ENCODE measurements at places on chromosomes 5 and 9. TPM values are rescaled to one million over a fixed set of nuclear protein-coding genes. Genes with fewer than 3 reads are reported as not detected.

DNA sequence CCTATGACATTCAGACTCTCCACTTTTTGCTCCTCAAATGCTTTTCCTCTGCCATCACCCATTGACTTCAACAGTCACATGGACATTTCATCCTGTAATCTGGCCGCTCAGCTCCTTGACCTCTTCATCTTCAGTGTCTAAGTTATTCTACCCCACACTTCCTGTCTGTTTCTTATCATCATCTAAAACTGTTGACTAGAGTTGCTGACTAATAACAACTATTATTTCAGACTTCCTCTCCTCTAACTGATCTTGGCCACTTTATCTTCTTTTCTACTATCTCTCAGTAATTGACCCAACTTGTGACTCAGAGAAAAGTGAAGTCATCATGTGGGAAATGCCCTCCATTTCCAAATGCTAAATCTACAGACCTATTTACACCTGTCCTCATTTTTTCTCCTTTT is 254.7 kb upstream of the TRPC7 start:
- no peak for DNase-seq

Gene SOX30
- 0.11 TPM for total RNA-seq

GRCh38 chr9:126125177-126125576 is 201.5 kb upstream of the MVB12B start:
- DNase-seq: no peak

DNA sequence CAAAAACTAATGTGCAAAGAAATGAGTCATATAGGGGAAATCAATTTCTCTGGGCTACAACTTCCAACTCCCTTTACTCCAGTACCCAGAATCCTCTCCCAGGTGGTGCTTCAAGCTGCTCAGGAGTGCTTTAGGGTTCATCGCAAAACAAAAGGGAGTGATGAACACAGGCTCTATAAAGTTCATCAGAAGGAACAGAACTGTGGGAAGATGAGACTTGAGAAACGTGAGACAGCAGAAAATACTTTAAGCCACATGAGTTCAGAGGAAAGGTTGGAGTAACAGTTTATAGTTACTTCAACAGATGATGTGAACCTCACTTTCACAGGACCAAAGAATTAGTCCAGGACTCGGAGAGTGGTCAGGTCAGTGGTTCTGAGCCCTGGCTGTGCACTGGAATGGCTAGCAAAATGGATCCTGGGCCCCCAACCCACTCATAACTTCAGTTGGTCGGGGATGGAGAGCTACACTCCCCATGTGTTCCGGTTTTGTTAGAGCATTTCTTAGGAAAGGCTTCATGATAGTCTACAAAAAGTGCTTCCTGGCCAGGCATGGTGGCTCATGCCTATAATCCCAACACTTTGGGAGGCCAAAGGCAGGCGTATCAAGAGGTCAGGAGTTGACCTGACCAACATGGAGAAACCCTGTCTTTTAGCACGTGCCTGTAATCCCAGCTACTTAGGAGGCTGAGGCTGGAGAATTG is 4.3 kb downstream of the RPL12 start:
- DNase-seq: no peak

Gene ARL15
- total RNA-seq: 19.3 TPM

DNA sequence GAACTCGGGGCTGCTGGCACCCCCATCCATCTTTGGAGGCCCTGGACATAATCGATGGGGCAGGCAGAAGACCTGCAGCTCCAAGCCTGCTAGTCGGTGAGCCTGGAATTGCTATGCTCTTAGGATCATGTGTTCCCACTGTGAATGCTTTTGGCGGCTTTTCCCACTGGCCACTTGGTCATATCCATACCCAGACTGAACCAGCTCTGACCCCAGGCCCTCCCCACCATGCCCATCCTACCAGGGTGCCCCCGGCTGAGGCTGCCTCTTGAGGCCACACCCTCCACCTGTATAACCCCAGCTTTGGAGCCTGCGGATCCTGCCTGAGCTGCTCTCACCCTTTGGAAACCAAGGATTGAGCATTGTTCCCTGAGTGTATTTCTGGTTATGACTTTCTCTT is 113.5 kb downstream of the TENT4A start:
- no peak for DNase-seq

DNA sequence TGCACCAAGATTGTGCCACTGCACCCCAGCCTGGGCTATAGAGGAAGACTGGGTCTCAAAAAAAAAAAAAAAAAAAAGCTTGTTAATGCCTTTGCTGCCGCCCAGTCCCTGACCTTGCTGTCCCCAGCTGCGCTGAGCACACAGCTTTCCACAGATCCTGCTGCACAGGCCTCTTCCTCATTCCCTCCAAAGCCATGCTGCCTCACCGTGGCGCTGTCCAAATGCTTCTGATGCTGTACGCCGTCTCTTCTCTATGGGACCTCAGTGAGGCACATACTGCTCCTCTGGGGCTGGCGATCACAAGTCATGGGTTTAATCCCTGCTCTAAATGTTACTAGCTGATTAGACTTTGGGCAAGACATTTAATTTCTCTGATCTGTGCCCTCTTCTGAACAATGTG is 234.1 kb downstream of the FBXL7 start:
- peak; percentile 41 for DNase-seq

DNA sequence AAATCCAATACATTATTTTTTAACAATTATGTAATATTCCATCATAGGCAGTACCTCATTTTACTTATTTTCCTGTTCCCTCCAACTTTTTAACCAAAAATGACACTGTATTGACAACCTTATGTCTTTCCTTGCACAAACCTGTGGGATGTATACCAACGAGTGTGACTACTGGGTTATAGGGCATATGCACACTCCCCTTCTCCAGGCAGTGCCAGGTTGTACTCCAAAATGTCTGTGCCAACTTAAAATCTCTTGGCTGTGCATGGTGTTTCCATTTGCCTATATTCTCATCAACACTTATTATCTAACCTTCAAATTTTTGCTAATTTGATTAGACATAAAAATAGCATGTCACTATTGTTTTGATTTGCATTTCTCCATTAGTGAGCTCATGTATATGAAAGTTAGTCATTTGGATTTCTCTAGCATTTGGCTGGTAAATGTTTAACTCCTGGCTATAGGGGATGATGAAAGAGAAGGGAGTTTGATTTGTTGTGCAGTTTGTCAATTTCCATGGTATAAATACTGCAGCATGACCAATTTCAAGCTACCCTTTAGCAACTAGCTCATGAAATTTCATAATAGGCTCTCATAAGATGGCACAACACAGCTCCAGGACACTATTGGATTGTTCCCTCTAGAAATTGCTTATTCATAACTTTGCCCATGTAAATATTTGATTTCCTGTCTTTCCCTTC is 129.9 kb downstream of the BAAT start:
- DNase-seq: no peak

Gene ADGRD2
- not detected for total RNA-seq

Gene LVRN
- 0.52 TPM for total RNA-seq

DNA sequence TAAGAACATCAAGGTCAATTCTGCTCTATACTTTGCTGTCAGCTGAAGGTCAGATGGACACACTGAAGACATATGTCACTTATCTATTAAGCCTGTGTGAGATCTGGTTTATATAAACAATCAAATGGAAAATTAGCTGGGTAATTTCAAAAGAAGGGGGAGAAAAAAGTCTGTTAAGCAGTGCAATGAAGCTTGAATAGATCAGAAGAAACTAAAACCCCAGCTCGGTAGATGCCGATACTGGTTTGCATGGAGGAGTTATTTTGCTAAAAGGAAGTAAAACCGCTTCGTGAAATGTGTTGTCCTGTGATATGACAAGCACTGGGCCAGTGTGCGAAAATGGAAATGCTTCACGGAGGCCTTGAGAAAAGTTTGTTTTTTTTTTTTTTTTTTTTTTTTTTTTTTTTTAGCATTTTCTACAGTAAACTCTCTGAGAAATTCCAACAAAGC is 148.8 kb downstream of the MEF2C start:
- DNase-seq: peak; percentile 26

DNA sequence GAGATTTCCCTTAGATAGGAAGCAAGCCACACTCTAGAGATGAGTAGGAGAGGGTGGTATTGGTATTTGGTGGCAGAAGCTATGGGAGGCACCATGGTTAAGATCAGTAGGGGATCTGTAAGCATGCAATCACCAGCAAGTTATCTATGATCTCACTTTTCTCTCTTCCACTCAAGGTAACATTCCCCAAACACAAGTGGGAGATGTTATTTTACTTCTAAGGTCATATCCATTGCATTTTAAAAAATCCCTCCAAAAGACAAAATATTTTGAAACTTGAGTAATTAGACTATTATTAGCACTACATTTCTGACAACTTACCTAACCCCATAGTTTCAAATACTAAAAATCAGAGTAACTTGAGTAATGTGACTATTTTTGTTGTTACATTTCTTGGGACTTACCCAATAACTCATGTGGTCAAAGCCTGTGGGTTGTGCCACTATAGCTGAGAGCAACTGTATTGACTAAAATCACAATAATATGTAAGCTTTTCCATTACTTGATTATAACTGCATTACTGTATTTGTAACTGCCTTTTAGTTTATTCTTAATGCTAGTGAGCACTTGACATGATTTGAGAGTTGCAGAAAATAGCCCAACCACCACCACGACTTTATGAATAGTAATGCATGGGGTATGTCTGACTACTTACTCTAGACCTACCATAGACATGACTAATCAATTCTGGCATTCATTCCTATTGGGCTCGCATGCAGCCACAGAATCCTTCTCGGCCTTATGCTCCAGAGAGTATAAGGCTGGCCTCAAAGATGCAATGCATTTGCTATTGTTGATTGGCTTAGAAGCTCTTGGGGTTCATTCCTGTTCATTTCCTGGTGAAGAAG is 264.7 kb downstream of the TRIM32 start:
- DNase-seq: no peak

- DNase-seq: no peak
Observed at GRCh38 chr5:96243203-96243602, 189.8 kb downstream of the PCSK1 start.

Gene SLC6A7
- not detected for total RNA-seq

Gene DRD1
- total RNA-seq: 0.10 TPM

DNA sequence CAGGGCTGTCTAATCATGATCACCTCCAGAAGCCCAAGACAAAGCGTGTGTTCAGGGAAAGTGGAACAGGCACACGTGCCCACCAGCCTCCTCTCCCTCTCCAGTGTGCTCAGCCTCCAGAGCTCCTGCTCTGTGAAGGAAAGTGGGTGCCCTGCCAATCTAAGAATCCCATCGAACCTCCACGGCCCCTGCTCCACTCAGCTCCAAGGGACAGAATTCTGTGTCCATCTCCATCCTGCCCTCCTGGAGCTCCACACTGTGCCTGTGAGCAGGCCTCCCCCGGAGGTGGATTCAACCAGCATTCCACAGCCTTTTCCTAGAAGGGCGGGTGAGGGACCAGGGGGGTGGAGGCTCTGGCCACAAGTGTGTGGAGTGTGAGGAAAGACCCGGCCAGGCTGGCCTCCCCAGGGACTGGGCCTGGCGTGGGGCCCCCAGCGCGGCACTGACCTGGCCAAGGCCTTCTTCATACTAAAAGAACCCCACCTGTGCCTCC is 6.0 kb downstream of the EEIG1 start:
- DNase-seq: peak; percentile 64

DNA sequence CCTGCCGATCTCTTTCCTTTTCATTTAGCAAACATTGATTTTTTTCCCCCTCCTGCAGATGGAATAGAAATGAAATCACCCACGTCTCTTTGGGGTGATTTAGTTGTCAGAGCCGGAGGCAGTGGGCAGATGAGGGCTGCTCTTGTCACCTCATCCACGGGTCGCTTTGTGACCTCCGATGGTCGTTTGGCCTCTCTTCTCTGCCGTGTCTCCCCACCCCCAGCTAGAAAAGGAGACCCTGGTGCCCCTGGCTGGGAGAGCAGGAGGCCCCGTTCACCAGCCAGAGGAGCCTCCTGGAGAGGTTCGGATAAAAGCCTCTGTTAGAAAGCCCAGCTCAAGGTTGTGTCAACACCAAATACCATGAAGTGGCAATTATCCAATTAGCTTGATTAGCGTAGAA is 21.6 kb upstream of the RXRA start:
- peak; percentile 14 for DNase-seq

GRCh38 chr5:97929383-97929782 is 746.3 kb upstream of the RIOK2 start:
- no peak for DNase-seq

GRCh38 chr9:777978-778377 is 63.5 kb upstream of the DMRT1 start:
- no peak for DNase-seq

Gene JMY
- total RNA-seq: 14.2 TPM

GRCh38 chr9:97293818-97294217 is 13.6 kb upstream of the CCDC180 start:
- DNase-seq: no peak

- DNase-seq: no peak
Observed at GRCh38 chr9:14238518-14238917, 75.4 kb downstream of the NFIB start.

DNA sequence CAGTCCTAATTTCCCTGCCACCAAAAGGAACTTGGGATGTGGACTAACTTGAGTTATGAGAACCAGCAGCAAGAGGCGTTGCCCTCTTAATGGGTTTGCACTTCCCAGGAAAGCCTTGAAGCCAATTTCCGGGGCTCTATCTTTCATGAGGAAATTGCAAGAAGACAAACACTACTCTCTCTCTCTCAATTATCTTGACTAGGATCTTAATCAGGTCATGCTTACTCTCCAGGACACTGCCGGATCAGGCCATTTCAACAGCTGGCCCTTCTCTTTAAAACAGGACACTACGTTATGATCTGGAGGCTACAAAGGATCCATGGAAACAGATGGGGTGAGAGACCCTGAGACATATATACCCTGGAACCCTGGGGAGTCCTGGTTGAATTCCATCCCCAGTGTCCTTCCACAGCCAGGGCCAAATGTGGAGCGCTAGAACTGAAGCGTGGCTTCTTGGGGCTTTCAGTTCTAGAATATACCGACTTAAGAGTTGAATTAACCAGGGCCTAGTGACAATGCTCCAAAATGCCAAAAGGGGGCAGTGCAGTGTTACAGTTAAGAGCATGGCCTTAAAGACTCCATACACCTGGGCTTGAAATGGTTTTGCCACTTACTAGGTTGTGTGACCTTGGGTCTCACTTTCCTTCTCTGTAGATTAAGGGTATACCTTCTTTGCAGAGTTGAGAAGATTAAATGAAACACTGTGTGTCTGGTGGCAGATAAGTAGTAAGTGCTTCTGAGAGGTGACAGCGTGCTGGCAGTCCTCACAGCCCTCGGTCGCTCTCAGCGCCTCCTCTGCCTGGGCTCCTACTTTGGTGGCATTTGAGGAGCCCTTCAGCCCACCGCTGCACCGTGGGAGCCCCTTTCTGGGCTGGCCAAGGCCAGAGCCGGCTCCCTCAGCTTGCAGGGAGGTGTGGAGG is 21.1 kb downstream of the FAM219A start:
- peak; percentile 48 for DNase-seq

Gene ANAPC2
- 27.2 TPM for total RNA-seq
